Suppressor macrophage (primary cell): ENCODE measurements at places on chromosomes 12 and 14.

DNA sequence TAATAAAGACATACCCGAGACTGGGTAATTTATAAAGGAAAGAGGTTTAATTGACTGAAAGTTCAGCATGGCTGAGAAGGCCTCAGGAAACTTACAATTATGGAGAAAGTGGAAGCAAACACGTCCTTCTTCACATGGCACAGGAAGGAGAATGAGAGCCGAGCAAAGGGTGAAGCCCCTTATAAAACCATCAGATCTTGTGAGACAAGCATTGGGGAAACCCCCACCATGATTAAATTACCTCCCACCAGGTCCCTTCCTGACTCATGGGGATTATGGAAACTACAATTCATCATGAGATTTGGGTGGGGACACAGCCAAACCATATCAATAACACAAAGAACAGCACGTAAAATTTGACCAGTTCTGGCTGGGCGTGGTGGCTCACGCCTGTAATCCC lies 85.6 kb upstream of the ATF7IP start:
- no peak for DNase-seq

DNA sequence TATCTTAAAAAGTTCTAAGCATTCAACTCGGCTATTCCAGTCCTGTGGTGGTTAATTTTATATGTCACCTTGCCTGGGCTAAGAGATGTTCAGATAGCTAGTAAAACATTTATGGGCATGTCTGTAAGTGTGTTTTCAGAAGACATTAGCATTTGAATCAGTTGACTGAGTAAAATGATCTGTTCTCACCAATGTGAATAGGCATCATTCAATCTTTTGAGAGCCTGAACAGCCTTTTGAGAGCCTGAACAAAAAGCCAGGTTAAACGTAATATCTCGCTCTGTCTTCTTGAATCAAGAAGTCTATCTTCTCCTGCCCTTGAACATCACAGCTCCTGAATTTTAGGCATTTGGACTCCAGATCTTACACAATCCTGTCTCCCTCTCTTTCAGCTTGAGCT lies 1266.1 kb downstream of the LRFN5 start:
- DNase-seq: no peak

DNA sequence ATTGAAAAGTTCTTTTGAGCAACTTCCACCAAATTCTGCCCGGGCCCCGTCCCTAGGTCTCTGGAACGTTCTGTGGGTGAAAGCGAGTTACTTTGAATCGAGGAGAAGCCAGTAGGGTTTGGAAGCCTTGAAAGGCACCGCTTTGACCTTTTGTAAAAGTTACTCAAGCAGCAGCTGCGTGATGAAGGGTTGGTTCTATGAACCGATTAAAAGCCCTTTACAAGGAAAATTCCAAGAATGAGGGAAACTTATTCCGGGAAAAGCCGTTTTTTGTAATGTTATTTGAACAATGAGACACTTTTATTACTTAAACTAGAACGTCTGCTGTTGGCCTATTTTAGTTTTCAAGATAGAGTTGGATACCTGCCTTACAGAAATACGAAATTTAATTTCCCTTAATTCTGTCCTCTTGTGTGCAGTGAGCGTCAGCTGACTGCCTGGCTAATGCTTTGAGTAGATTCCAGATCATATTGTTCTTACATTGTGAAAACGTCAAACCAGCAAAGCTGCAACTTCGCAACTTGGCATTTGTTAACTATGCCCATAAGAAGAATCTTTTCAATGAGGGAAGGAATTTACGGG lies 906 bp downstream of the LARP4 start:
- peak; percentile 72 for DNase-seq

DNA sequence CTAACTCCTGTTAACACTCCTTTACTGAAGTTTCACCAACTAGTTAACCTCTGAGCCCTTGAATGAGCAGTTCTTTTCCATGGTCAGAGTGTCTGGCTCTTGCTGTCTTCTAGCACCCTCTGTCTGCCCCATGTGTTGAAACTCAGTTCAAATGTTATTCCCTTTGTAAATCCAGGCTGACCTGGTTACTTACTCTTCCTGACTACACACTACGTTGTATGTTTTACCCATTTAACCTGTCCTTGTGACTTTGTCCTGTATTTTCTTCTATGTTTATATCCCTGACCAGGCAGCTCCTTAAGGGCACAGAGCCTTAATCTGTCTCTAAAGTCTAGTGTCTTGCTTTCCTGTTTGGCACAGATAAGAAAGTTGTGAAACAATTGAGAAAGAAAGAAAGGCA lies 389.0 kb upstream of the RPL10L start:
- DNase-seq: no peak

DNA sequence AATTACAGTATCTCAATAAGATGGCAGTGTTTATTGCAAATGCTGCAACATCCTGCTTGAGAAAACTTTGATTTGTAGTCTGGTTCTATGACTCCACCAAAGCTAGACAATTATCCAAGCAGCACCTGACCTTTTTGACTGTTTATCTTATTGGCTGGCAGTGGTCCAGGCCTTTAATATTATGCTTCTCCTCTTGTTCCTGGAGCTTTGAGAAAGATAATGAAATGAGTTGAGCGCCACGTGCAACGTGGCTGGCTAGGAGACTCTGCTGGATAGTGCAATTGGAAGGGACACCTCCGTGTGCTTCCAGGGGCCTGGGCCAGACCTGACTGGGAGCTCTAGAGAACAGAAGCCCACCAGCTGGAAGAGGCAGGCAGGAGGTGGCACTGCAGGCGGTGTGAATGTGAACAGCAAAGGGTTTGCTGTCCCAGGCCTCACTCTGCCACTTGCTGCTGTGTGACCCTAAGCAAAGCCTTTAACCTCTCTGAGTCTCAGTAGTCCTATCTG lies 349.3 kb downstream of the CACNA1C start:
- DNase-seq: no peak

DNA sequence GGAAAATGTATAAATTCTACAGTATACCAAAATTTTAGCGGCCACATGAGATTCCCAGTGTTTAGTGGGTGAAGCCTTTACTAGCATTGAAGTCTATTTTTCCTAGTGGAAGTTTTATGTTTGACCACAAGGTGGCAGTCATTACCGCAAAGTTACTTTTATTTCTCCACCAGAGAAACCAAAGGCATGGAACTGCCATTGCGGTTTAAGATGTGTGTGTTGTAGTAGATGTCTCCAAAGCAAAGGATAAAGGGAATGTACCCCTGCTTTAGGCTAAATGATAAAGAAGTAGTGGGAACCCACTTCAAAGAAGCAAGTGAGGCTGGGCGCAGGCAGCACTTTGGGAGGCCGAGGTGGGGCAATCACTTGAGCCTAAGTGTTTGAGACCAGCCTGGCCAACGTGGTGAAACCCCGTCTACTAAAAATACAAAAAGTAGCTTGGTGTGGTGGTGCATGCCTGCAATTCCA lies 140.5 kb downstream of the PRKCH start:
- peak; percentile 77 for DNase-seq

DNA sequence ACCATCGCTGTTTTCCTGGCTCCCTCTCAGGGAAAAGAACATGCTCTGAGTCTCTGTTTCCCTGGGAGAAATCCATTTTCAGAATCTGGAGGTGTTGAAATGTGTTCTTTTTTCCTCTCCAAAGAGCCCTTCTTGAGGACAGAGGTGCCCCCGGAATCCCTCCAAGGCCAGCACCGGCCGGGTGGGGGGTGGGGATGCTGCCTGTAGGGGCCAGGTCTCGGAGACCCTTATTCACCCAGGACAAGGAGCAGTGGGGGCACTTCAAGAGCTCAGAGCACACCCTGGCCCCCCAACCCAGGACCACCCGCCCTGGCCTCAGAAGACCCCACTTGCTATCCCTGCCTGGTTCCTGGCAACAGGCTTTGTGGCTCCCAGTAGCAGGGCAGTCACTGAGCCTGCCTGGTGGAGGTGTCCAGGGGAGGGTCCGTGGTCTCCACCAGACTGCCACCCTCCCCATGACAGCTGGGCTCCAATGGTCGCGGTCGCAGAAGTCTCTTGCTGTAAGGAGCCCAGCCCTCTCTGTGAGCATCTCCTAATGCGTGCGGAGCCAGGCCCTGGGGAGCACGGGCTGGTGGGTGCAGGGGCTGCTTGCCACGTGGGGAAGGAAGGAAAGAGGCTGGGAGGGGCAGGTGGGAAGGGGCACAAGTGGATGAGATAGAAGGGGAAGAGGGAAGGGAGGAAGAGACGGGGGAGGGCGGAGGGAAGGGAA lies 13.2 kb upstream of the DIO3 start:
- DNase-seq: no peak

GRCh38 chr12:14059548-14059947 lies 78.1 kb upstream of the GRIN2B start:
- no peak for DNase-seq

DNA sequence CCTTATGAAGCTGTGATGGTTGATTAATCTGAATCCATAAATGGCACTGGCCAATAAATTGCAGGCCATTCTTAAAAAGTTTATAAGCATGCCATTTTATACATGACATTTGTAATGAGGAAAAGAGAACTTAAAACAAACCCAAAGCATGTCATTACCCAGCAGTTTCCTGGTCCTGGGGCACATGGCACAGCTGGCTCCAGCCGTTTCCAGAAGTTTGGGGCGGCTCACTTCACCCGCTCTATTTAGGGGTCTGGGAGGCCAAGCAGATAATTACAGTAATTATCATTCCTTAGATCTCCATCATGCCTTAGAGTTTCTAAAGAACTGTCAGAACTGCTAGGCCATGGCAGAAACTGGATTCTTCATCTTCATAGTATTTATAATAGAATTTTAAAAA lies 6.4 kb downstream of the ADGRD1 start:
- no peak for DNase-seq
